ENCODE measurements at places on chromosomes 2 and 18.
A peak's percentile ranks its signal among the peaks of the same experiment; 100 is the strongest.

- no peak for DNase-seq
Observed at GRCh38 chr2:182951948-182952663, 85.7 kb upstream of the FRZB start.

GRCh38 chr2:120908314-120908975, 172.8 kb downstream of the GLI2 start:
- DNase-seq, result no peak

DNA sequence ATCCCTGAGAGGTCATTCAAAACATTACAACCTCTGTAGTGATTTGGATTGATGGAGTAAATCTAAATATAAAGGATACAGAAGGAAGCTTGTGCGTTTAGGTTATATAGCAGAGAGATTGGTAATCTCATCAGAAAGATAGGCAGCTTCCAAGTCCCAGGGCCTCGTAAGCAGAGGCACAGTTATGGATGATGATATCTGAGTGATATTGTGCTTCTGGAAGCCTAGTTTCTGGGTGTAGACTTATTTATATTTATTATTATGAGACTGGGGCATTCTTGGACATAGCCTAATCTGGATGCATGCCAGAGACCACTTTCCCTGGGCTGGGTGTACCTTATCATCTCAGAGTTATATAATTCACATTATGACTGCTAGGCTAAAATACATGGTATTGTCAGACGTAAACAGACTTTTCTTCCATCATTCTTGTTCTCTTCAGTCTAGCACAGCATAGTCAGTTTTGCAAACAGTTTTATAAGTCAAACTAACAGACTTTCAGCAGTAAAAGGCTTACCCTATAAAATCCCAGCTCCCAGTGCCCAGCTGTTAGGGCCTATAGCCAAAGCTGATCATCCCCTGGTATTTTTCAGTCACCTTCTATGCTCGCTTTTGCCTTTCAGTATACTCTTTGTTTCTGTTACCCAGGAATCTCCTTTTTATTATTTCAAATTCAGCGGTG, 47.9 kb downstream of the RAB3GAP1 start:
- peak; percentile 10 for DNase-seq

DNA sequence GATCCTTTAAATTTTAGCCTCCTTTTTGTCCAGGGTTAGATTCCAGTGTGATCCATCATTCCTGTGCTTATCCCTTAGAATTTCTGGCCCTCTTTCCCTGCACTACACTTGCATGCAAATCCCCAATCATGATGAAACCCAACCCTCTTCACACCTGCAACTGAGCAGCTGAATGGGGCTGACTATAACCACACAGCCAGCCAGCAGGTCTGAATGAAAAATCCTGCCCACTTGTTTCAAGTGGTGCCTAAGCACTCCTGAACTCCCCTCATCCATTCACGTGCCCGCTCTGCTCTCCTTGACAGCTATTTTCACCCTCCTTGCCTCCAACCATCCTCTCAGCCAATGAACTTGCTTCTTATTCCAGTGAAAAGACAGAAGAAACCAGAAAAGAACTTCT, 80.5 kb upstream of the AFF3 start:
- DNase-seq, result no peak

DNA sequence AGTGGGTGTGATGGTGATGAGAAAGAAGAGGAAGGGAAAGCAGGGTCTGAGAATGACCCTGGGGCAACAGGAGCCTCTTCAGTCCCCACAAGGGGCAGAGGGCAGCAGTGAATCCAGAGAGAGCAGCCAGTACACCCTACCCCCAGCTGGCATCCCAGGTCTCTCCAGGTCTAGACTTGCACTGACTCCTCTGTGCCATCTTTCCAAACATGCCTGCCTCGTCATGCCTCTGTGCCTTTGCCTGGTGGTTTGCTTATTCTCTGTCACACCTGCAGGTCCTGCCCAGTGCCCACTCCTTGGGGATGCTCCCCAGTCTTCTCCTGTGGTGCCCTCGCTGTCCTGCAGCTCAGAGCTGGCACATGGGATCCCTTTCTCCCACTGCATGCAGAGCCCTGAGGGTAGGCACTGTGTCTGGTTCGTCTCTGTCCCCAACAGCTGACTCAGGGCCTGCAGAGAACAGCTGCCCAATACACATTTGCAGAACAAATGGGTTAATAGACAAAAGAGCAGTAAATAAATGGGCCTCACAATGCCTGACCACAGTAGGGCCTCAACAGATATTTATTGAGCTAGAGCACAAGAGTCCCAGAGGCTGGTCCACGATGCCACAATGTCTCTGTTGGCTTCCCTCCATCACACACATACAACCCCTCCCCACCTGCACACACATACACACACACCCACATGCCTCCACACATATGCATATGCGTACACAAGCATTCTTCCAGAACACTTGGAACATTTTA, 89.8 kb downstream of the HS1BP3 start:
- no peak for DNase-seq

DNA sequence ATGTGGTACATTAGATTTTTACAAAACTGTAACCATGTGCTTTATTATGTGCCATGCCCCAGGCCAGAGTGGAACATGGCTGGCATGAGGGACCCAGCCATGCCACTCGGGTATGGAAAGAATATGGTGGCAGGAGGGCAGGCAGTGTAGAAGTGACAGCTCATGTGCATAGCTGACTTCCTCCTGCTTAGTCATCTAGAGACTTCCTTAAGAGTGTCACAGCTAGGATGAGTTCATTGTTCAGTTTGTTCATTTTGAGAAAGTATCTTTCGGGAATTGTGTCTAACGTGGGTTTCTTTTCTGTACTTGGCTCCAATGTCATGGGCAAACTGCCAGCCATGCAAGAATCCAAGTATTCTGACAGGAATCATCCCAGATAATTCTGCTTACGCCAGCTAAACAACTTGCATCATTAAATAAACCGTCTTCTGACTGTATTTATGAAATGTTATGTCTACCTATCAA, 94.3 kb upstream of the ITGB6 start:
- no peak for DNase-seq

DNA sequence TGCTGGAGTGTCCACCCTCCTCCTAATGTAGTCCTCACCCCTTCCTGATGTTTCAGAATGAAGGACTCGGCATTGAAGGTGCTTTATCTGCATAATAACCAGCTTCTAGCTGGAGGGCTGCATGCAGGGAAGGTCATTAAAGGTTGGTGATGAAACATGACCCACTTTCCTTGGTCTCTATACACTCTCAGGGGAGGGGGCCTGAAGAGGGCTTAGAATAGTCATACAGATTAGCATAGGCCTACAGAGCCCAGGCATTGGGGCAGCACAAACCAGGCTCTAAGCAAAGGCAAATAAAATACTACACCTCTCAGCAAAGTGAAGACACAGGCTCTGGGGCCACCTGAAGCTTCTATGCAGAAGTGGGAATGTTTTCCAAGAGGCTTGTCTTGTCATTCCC, 1.8 kb downstream of the IL36RN start:
- DNase-seq, result no peak

DNA sequence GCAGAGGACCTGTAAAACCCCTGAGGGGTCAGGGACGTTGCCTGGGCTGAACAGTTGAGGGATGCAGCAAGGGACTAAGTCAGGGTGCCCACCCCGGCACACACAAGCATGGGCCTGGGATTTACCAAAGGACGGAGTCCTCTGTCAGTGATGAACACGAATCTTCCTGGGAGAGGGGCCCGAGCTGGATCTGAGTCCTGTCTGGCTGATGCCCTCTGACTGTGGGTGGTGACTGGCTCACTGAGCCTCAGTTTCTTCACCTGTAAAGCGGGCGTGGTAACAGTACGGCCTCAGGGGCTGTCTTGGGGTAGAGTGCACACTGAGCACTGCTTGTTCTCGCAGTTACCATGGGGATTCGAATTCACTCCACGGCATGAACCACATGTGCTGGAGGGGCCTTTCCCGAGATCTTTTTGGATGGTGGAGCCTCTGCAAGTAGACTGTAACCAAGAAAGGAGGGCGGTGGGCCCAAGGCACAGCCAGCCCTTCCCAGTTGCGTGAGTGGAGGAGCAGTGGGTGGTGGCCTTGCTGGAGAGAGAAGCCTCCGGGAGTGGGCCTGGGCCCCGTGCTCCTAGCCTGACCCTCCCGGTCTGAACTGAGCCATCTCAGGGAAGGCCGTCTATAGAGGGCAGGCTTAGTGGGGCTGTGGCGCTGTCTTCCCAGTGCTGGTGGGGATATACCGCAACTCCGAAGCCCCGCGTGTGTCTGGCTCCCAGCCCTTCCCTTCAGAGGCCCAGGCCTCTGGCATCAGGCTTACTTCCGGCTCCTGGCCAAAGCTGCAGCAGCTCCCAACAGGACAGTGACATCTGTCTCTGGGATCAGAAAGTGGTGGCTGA, 130.8 kb upstream of the HS6ST1 start:
- no peak for DNase-seq

- no peak for DNase-seq
Observed at GRCh38 chr2:213162516-213163118, 11.2 kb upstream of the IKZF2 start.

GRCh38 chr2:58543442-58543841, 302.3 kb upstream of the FANCL start:
- DNase-seq, result no peak

DNA sequence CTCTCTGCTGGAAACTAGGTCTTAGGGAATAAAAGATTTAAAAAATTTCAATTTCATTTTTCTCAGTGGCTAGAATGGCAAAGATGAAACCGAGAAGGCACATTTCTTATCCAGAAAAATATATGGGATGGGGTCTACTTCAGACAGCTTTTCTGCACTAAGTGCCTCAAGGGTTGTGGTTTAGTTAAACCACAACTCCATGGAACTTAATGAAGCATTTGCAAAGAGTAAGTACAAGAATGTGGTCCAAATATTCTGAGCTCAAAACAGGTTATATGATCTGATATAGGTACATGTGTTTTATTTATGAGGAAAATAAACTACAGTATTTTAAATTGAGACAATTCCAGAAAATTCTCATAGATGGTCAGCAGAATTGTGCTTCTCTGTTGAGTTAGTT, 101.8 kb upstream of the FZD5 start:
- no peak for DNase-seq

DNA sequence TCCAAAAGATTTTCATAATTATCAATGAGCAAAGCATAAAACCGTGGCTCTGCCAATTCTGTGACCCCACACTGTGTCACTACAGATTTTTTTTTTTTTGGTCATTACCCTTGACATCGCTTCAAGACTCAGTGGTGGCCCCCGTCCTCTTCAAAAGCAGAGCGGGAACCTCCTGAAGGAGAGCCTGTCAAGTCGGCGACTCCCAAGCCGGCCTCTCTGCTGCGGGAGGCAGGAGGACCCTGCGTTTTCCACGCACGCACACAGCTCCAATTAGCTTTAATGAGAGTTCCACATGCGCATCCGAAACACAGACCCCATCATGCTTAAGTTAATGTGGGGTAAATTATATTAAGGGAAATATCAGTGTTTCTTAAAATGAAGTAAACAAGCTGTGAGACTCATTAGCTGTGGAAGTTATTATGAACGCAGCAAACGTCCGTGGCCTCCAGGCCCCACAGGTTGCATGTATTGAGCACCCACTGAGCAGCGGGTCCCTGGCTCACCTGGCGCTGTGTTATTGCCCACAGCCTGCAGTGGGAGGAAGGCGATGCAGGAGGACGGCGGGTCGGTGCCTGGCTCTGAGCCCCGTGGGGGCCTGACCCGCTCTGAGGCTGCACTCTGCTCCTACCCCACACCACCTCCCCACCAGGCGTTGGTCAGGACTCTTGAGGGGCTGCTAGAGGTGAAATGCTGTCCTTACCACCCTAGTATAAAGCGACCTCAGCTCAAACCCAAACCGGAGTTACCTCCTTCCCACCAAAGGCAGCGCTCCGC, 181.0 kb upstream of the SALL3 start:
- no peak for DNase-seq

- DNase-seq, result peak; percentile 73
Observed at GRCh38 chr18:13218368-13218991, at the start of gene LDLRAD4. LDLRAD4 (plus strand) TSS chr18:13218760.

GRCh38 chr2:190255676-190256075, 64.0 kb downstream of the HIBCH start:
- DNase-seq, result no peak
